Astrocyte of the spinal cord (primary cell): ENCODE measurements at places on chromosomes 7 and 10.

DNA sequence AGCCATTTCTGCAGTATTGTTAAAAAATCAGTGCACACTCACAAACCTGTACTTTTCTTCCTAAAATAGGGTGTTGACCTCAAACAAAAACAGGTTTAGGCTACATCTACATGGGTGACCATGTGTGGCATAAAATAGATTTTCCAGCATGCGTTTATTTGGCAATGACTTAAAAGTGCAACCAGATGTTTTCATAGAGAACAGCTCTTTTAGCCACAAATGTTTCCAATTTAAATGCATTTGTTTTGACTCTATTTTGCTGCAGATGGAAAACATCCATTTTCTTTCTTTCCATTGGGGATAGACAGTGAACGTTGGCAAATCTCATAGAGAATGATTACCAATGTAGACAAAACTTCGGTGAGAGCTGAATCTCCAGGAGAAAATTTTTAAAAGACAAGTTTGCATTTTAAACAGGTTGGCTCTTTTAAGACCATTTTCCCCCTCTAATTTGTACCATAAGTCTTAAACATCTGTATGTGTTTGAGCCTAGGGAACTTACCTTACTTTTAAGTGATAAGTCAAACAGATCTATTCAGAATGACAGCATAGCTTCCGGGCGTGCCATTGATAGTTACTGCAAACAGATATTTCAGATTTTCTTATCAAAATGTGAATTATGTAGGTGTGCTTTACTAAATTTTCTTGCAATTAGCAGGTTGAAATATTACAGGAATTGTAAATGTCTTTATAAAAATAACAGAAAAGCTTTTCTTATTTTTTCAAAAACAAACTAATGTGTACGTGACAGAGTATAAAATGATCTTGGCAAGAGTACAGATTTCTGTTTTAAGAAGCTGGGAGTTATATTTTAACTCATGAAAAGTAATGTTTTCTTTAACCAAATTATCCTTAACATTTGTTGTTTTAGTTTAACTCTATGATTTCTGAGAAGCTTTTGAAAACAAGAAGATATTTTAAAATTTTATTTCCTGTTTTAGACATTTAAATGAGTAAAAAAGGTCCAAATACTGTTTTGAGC, 144.9 kb downstream of the HGF start:
- DNase-seq = no peak

GRCh38 chr7:96174812-96175211, 147.1 kb downstream of the SLC25A13 start:
- DNase-seq = no peak

GRCh38 chr7:90828601-90829000, 232.5 kb downstream of the CDK14 start:
- no peak for DNase-seq

GRCh38 chr7:54141576-54141975, 400.6 kb upstream of the VSTM2A start:
- DNase-seq = no peak

- no peak for DNase-seq
Measured at GRCh38 chr7:105199386-105199785, 185.4 kb downstream of the KMT2E start.

DNA sequence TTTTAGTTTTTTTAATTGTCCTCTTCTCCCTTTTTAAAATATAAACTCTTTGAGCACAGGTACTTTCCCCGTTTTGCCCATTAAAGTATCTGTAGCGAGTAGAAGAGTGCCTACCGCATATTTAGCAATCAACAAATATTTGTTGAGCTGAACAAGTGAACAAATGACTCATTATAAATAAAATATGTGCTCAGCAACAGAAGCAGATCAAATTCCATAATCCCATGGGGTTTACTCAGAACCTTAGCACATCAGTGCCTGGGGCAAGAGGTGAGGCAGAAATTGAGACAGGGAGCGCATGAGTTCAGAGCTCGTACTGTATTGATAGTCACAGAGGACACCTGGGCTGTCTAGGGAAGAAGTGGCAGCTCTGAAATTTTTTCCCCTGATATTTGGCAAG, 161.0 kb downstream of the SEM1 start:
- DNase-seq = no peak
